ENCODE measurements at places on chromosomes 11 and 22.

- no peak for DNase-seq
Measured at GRCh38 chr22:45785458-45785857, 113.8 kb downstream of the ATXN10 start.

DNA sequence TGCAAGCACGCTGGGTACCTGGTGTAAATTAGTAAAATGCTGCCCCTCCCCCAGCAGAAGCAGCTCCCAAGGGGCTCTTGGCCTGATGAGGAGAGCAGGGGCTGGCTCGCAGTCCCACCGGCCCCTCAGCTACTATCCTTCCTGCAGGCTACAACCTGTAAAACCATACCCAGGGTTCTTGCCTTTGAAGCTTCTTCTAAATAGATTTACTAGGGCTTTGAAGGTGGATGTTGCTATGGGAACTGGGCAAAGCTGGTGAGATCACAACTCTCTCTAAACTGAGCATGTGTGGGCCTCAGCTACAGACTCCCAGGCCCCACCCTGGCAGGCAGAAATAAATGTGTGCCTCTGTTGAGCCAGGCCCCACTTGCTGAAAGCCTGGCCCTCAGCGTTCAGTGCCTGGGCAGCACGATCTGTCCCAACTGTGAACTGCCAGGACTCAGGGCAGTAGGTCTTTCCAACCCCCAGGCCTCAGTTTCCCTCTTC, 18.5 kb downstream of the CD5 start:
- DNase-seq: no peak

DNA sequence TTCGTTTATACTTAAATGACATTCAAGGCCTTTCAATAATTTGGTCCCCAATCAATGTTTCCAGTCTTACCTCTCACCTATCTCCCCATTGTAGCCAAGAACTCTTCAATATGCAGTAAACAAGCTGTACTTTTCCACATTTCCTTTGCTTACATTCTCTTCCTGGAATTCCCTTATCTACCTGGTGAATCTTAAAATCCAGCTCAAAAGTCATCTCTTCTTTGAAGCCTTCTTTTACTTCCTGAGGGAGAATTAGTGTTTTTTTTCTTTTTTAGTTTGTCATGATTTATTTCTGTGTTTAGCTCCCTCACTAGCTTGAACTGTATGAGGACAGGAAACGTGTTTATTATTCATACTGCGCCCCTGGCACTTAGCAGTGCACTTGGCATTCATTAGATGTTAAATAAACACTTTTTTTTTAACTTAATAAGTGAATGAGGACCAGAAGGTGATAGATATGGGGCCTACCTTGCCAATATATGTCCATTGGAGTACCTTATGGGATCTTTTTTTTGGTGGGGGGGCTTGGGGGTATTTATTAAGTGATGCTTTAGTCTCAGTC, 4.9 kb upstream of the PTS start:
- no peak for DNase-seq

DNA sequence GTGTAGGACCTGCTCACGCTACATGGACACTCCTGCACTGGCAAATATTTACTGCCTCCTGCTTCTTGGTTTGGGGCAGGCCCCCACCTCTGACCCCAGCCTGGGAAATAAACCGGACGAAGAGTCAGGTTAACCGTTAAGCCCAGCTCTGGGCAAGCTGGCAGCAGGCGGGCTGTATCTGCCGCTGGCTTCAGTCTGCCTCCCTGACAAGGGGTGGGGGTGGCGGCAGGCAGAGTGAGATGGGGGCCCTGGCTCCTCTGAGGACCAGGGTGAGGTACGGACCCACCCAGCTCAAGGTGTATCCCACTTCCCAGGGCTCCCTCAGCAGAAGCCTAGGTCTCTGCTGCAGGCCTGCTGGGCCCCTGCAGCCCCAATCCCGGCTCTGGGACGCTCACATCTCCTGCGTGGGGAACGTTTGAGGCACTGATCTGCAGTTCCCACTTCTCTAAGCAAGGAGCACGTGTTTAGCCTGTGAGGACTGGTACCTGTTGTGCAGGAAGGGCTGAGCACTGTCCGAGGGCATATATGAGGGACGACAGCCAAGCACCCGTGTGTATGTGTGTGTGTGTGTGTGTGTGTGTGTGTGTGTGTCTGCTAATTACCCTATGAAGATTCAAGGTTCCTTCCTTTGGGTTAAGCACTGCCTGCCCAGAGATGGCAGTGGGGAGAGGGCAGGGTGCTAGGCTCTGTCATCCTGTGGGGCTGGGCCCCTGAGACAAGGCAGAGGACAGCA, 1.1 kb upstream of the LRRC75B start:
- no peak for DNase-seq

- DNase-seq: peak; percentile 58
Measured at GRCh38 chr11:78417888-78418583, 416 bp upstream of the GAB2 start.

DNA sequence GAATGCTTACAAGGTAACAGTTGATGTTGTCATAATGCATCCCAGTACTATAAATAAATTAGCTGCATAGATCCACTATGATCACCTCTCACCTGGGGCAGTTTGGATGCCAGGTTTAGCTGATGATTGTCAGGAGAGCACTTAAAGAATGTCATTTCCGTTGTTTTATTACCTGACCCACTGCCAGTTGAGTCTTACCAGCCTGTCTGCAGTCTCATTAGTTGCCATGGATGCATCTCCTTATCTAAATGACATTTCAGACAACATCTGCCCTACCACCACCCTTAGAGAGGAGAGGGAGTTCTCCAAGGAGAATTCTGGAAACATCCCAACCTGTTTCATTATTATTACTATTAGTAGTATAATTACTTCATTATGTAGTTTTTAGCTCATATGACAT, 339.1 kb upstream of the API5 start:
- no peak for DNase-seq

- DNase-seq: no peak
Measured at GRCh38 chr11:2820976-2821375, 64.6 kb downstream of the CDKN1C start.

GRCh38 chr11:74092425-74092824, 78.4 kb downstream of the C2CD3 start:
- no peak for DNase-seq

- DNase-seq: no peak
Measured at GRCh38 chr11:109043315-109043714, 378.4 kb downstream of the DDX10 start.

- no peak for DNase-seq
Measured at GRCh38 chr11:77159219-77159936, 31.3 kb downstream of the MYO7A start.

DNA sequence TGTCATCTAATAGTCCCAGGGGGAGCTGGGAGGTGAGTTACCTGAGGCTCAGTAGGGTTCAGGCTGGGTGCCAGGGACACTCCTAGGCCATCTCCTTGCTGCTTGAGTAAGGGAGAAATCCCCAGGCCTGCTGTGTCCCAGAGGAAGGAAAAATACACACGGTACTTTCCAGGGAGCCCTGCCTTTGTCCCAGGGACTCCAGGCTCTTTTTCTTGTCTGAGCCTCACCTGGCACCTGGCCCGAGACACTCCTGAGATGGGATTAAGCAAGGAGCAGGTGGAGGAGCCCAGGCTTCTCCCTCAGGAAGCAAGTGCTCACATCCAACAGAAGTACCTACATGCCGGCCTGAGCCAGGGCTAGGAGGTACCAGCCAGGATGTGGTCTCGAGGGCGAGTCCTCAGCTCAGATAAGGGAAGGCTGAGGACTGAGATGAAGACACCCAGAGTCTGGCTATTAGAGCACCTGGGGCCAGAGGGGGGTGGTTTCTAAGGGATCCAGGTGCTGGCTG, 899 bp upstream of the KLHDC7B start:
- no peak for DNase-seq

- DNase-seq: no peak
Measured at GRCh38 chr22:30414525-30415047, 11.0 kb upstream of the MTFP1 start.

GRCh38 chr11:116170526-116171120, 602.2 kb downstream of the BUD13 start:
- no peak for DNase-seq

GRCh38 chr11:24934733-24935439, 438.0 kb downstream of the LUZP2 start:
- DNase-seq: no peak

DNA sequence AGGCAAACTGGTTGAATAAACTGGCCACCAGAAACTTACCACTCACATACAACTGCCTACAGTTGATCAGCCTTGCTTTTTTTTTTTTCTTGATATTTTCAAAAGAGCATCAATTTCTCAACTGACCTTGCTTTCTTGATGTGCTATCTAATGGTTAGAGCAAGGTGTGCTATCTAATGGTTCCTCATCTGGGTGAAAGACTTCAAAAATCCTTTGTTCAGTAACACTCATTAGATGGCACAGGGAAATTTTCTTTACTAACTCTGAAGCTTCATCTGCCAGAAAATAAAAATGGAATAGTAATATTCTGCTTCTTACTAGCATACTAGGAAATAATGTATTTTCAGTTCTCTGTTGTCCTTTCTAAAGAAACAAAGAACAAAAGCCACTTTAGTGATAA, 51.2 kb upstream of the RAPSN start:
- no peak for DNase-seq

DNA sequence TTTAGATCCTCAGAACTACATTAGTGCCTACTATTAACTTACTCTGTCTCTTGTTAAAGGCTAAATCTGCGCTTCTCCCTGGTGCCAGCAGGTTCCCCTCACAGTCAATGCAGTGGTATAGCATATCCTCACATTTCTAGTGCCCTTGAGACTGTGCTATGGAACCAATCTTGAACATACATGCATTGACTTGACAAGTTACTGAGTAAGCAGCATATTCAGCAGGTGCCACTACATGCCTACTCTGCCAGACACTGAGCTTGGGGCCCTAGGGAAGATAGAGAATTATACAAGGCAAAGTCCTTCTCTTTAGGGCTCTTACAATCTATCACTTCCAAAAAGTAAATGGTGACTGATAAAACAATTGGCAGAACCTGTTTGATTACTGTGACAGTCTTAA, 3.2 kb downstream of the FUT4 start:
- DNase-seq: no peak

DNA sequence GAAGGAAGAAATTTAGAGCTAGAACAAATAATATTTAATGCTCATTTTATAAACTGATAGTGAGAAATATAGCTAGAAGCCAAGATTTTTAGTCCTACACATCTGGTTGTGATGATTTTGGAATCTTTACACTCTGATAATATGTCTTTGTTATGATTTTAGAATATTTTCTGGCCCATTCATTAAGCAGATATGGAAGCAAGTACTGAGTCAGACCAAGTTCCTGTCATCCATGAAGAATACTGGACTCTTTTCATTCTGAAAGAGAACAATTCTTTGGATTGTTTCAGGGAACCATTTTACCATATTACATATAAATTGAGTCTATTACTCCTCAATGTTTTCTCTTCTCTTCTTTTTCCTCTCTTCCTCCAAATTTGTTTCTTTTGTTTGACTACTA, 227.4 kb downstream of the TMEM135 start:
- DNase-seq: no peak

- DNase-seq: peak; percentile 24
Measured at GRCh38 chr11:47950396-47950795, 30.0 kb upstream of the PTPRJ start.

- no peak for DNase-seq
Measured at GRCh38 chr22:23230348-23231068, 50.2 kb downstream of the BCR start.

DNA sequence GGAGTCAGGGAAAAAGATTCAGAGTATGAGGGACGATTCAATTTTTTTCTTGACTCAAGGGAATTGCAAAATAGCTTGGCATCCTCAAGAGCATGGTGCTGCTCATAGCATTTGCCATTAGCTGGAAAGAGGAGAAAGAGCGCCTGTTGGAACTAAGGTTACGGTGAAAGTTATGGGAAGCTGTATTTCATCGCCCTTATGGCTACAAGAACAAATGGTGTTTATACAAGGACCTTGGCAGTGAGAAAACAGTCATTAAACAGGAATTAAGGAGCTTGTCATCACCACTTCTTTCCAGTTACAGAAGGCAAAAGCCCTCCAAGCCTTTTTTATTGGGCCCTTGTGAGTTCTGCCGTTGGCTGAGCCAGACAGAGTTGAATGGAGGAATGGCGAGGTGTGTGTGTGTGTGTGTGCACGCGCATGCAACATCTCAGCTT, 74.2 kb downstream of the ALX4 start:
- no peak for DNase-seq

DNA sequence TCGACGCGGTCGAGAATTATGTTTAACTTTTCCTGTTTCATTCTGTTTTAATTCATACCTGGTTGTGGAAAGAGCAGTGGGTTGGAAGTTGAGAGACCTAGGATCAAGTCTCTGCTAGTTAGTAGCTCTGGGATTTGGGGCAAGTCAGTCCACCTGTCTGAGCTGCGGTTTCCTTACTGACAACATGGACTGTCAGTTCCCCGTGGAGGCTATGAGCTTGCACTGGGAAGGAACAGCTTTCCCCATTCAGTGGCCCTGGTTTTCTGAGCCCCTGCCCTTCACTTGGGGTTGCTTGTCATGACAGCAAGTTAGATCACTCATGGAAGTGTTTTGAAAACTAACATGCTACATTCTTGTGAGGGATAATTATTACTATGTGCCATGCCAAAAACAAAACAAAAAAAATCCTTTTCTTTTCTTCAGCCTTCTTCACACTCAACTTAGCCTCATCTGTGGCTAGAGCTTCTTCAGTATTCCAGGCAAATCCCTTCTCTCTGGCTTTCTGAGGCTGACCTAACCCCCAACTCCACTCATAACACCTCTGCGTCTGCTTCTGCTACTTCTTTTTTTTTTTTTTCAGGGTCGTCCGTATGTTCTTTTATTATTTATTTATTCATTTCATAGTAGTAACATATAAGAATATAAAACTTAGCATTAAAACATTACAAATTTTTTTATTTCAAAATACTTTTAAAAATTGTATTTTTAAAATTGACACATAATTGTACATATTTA, 43.0 kb upstream of the ZBED5 start:
- DNase-seq: no peak
